ENCODE measurements at places on chromosomes 16 and 17.
A peak's percentile ranks its signal among the peaks of the same experiment; 100 is the strongest.

DNA sequence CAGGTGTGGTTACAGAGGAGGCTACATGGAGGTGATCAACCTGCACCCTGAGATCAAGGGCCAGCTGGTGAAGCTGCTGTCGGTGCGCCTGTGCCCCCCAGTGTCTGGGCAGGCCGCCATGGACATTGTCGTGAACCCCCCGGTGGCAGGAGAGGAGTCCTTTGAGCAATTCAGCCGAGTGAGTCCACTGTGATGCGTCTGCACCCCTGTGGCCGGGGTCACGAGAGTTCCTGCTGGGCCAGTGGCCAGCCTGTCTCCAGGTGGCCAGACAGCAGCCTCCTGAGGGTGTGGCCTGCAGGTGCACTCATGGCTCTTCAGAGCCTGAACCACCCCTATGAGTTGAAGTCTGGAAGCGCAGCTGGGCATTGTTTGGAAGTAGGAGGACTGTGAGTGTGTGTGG is 38.1 kb downstream of the GPT2 start:
- DNase-seq: no peak

GRCh38 chr16:54817432-54817831 is 113.2 kb upstream of the IRX5 start:
- no peak for DNase-seq

- peak; percentile 21 for DNase-seq
Measured at GRCh38 chr17:57009737-57010445, 32.0 kb downstream of the SCPEP1 start.

- DNase-seq: no peak
Measured at GRCh38 chr16:84207879-84208278, 16.9 kb downstream of the ADAD2 start.

DNA sequence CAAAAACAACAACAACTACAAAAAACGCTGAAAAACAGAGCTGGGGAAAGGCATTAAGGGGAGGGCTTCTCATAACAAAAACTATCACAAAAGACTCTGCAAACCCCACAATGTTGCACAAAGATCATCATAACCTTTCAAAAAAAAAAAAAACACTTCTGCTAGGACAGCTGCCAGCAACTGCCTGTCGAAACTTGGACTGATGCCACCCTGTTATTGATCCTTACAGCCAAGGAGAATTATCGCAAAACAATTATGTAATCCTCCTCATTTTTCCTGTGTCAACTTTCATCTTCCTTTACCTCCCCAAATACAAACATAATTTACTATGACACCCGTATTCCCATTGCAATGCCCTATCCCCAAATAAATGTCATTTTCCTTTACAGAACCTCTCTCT is 9.3 kb downstream of the CCDC40 start:
- no peak for DNase-seq

- DNase-seq: no peak
Measured at GRCh38 chr16:63061319-63061718, 1025.1 kb upstream of the CDH8 start.

DNA sequence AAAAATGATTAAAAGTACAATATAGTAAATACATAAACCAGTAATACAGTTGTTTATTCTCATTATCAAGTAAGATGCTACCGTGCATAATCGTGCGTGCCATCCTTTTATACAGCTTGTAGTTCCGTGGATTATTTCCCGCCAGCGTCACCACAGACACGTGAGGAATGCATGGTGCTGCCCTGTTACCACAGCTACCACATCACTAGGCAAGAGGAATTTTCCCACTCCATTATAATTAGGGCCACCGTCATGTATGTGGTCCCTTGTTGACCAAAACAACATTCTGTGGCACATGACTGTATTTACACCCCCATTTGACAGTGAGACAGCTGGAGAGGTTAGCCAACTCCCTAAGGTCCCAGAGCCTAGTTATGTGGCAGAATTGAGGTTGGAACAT is 30.5 kb upstream of the LGALS9 start:
- DNase-seq: no peak

DNA sequence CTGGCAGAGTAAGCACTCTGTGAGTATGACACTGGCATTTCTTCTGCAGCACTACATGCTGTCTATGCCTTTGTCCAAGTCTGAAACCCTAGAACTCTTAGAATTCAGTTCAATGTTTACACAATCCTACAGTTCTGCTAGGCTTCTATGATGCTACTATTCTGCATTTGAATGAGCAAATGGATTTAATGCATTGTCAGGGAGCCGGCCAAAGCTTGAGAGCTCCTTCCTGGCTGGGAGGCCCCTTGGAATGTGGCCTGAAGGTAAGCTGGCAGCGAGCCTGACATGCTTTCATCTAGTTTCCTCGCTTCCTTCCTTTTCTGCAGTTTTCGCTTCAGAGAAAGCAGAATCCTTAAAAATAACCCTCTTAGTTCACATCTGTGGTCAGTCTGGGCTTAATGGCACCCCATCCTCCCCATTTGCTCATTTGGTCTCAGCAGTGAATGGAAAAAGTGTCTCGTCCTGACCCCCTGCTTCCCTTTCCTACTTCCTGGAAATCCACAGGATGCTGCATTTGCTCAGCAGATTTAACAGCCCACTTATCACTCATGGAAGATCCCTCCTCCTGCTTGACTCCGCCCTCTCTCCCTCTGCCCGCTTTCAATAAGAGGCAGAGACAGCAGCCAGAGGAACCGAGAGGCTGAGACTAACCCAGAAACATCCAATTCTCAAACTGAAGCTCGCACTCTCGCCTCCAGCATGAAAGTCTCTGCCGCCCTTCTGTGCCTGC is at the start of gene CCL2:
CCL2 (plus strand) TSS at position 635 of the 730 bp plus-strand sequence; CDS start at position 700, 65 bp downstream.
- peak; percentile 46 for DNase-seq

DNA sequence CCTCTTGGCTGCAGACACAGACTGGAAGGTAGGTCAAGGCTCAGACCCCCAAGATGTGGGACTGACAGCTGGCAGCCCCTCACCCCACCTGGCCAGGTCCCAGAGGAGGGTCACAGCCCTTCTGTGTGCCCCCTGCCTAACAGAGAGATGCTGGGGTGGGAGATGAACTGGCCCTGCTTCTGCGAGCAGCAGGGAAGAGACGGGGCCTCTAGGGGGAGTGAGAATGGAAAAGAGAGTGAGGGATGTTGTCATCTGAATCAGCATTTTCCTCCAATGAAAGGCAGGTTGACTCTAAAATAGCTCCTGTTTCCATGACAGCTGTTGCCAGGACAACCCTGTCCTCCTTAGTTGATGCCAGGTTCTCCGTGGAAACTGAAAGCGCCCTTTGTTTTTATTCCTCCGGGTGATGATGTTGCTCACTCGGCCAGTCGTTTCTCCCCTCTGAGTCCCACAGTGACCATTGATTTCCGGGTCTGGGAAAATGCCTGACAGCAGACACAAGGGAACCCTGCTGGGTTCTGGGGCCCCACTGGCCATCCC is 4.9 kb upstream of the NDRG4 start:
- peak; percentile 94 for DNase-seq

DNA sequence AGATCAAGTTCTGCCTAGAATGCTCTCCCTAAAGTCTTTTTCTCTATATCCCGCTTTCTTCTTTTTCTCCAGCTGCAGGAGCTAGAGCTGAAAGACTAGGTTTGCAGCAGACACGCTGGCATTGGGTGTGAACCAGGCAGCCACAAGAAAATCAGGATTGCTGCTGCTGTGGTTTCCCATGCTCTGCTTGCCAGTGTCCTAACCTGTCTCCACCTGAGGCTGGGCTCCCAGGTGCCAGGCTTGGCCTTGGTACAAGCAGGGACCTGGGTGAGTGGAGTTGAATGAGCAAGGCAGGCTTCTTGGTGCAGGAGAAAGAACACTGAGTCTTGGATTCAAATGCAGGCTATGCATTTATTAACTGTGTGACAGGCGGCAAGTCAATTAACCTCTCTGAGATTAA is 440.3 kb upstream of the MAF start:
- no peak for DNase-seq

DNA sequence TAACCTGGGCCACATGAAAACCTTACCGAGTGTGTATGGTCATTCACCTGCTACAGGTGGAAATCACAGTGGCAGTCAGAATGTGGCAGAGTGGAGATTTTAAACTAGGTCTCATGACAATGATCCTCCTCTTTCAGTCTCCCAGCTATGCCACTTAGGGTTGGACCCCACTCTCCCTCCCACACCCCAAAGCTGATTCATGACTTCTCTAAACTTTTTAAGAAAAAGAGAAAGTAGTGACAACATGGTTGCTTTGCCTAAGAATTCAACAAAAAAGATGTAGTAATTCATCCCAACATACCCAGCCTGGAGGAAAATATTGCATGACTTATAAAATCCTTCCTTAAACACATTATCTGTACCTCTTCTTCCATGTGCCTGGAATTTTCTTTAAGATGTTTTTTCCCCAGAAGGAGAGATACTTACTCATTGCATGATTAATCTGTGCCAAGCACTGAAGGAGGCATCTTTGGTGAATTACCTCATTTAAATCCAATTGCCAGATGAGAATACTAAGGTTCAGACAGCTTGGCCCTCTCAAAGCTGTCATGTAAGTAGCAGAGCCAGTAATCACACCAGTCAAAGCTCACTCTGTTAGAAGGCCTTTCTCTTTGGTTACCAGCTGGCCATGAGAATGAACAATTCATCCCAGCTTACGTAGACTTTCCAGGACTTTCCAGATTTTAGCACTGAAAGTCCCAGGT is 119.9 kb downstream of the COPRS start:
- DNase-seq: peak; percentile 6

GRCh38 chr16:86495756-86496261 is 14.5 kb upstream of the FOXF1 start:
- DNase-seq: no peak

DNA sequence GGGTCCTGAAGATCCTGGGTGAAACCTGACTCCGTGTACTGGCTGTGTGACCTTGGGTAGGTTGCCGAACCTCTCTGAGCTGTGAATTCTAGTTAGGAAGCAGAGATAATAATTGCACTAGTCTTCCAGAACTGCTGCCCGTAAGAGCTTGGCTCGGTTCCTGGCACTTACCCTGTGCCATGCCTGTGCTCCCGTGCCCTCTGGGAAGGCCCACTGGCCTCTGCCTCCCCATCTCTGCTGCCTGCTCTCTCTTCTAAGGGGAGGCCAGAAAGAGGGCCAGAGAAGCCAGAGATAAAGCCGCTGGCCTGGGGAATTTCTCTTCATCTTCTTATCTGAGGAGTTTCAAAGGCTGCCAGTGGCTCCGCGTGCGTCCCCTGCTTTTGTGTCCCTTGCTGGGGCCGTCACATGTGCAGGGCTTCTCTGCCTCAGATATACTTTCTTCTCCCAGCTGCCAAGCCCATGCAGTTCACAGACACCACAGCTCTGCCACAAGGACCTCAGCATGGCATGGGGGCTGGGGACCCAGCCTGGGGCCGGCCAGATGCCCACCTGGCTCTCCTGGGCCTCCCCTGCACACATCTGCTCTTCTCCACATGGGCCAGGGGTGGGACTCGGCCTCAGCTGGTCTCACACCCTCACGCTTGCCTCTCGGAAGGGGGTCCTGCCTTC is 145.2 kb downstream of the SDK2 start:
- DNase-seq: no peak

- DNase-seq: no peak
Measured at GRCh38 chr16:25888868-25889267, 197.1 kb downstream of the HS3ST4 start.

- DNase-seq: no peak
Measured at GRCh38 chr17:55693254-55694216, 29.1 kb downstream of the TMEM100 start.

DNA sequence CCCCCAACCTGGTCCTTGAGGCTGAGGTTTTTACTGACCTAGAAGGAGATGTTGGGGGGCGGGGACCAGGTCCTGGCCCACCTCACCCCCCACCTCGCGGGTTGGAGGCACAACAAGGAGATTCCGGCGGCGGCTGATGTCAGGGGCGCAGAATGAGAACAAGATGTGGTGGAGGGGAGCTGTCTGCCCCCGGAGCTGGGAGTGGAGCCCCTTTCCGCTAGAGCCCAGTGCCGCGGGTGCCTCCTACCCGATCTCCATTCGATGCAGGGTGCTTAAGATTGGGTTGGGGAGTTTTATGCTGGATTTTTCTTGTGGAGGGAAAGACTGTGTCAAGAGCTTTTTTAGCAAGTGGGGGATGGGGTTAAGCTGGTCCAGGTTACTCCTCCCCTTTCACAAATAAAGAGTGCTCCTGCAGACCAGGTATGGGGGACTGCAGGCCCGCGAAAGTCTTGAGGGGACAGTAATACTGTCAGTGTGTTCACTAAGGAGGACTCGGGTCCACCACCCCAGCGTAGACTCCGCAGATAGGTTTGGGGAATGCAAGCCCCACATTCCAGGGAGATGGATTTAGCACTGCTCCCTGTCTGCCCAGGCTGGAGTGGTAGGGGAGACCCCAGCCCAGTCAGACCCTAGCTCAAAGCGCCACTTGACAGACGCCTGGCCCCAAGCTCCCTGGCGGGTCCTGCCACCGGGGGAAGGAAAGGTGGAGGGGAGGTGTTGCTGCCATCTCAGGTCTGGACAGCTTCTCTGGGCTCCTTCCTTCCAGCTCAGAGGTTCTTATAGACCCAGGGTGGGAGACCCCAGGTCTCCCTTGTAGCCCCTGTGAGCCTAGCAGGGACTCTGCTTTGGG is 2.0 kb downstream of the CACNA1G start:
- no peak for DNase-seq

DNA sequence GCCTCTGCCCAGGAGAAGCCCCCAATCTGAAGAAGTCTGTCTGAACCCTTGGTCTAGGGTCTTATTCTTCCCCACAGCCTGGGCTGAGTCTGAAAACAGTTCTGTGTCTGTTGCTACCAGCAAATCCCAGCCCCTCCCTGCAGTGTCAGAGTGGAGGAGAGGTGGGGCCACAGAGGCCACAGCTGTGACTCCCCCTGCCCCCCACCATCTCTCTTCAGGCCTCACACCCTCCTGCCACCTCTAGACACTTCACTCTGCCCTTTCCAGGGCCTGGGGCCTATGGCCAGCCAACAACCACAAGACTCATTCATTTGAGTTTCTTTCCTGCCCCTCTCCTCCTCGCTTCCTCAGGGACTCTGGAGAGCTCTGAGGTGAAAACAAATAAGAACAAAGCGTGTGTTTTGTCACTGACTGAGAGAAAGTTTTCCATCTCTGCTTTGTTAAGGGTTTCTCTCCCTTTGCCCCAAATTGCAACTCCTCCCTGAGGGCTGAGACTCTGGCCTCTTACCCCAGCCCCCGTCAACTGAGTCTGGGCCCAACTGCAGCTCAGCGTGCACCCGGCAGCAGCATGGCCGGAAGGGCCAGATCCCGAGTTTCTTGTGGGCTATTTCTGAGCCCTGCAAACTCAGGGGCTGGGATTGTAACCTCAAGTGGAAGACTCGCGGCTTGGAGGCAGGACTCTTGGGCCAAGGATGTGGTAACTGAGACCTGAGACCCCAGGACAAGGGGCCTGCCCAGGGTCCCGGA is 13.2 kb downstream of the C17orf50 start:
- no peak for DNase-seq

DNA sequence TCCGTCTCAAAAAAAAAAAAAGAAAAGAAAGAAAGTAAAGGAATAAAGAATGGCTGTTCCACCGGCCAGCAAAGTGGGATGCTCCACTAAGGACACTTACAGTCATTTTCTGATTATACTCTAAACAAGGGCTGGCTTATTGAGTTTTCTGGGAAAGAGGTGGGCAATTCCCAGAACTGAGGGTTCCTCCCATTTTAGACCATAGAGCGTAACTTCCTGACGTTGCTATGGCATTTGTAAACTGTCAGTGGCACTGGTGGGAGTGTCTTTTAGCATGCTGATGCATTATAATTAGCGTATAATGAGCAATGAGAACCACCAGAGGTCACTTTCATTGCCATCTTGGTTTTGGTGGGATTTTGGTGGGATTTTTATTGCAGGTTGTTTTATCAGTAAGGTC is 58.0 kb downstream of the PIGL start:
- DNase-seq: no peak

GRCh38 chr17:37842401-37842800 is 81.8 kb upstream of the TBC1D3K start:
- DNase-seq: peak; percentile 90

Measured in RCC 7860 (cell line).